ENCODE measurements at places on chromosomes 7 and 10. TPM values are rescaled to one million over a fixed set of nuclear protein-coding genes. Genes with fewer than 3 reads are reported as not detected.

Gene GDF2
- not detected for polyA plus RNA-seq

Gene PON1
- polyA plus RNA-seq = 0.49 TPM

Gene PNLIPRP3
- polyA plus RNA-seq = not detected

Gene CTTNBP2
- polyA plus RNA-seq = 28.6 TPM

Gene PLAC9
- 21.8 TPM for polyA plus RNA-seq

Gene LHPP
- 22.0 TPM for polyA plus RNA-seq

Gene STAM
- 34.8 TPM for polyA plus RNA-seq

Gene RARRES2
- polyA plus RNA-seq = 54.5 TPM

Gene GPR15LG
- 0.78 TPM for polyA plus RNA-seq

Gene LIPJ
- polyA plus RNA-seq = 0.39 TPM

Gene OPN4
- polyA plus RNA-seq = not detected

Gene MBL2
- not detected for polyA plus RNA-seq

Gene NODAL
- polyA plus RNA-seq = 0.15 TPM

Gene MICALL2
- polyA plus RNA-seq = 11.1 TPM

Gene PEX1
- 30.5 TPM for polyA plus RNA-seq

Gene MAGI2
- polyA plus RNA-seq = 36.8 TPM

Gene AVL9
- 30.3 TPM for polyA plus RNA-seq

Gene C10orf53
- polyA plus RNA-seq = not detected

Gene NKX6-2
- 6.7 TPM for polyA plus RNA-seq

Gene LIPN
- polyA plus RNA-seq = not detected

Gene LIPF
- polyA plus RNA-seq = 0.42 TPM

Gene FKBP6
- polyA plus RNA-seq = 0.25 TPM

Gene ADAMTS14
- 1.3 TPM for polyA plus RNA-seq

Gene TFPI2
- polyA plus RNA-seq = 8.3 TPM

Gene SRGN
- 26.1 TPM for polyA plus RNA-seq

Gene PAPOLB
- 0.06 TPM for polyA plus RNA-seq

Gene SPDYE2B
- polyA plus RNA-seq = 0.62 TPM

Gene KLHDC10
- polyA plus RNA-seq = 53.0 TPM

Gene KIAA1549
- polyA plus RNA-seq = 13.1 TPM

Gene SMC3
- polyA plus RNA-seq = 98.2 TPM

Gene TLL2
- polyA plus RNA-seq = 0.74 TPM

Gene SLC16A12
- 33.7 TPM for polyA plus RNA-seq

Gene MOGAT3
- 1.1 TPM for polyA plus RNA-seq

Gene RBM20
- 6.3 TPM for polyA plus RNA-seq

Gene PDE6C
- polyA plus RNA-seq = 0.44 TPM

Gene SNX10
- 21.0 TPM for polyA plus RNA-seq

Gene MEST
- polyA plus RNA-seq = 812 TPM

Gene OR2A1
- 1.1 TPM for polyA plus RNA-seq

Gene IFIT1B
- polyA plus RNA-seq = 0.14 TPM

Gene CAMK2G
- 22.0 TPM for polyA plus RNA-seq

Gene GDF10
- polyA plus RNA-seq = 1.8 TPM

Gene PLAU
- 11.9 TPM for polyA plus RNA-seq

Gene AASS
- polyA plus RNA-seq = 45.2 TPM

Gene PKD2L1
- polyA plus RNA-seq = 0.30 TPM

Gene POLR1F
- polyA plus RNA-seq = 19.8 TPM

Gene MXI1
- 46.9 TPM for polyA plus RNA-seq

Gene CPA2
- 0.34 TPM for polyA plus RNA-seq

Gene FGFBP3
- polyA plus RNA-seq = 3.2 TPM

Gene CRTAC1
- 19.1 TPM for polyA plus RNA-seq

Gene NPM3
- polyA plus RNA-seq = 68.3 TPM

Gene FAM13C
- polyA plus RNA-seq = 7.2 TPM

Gene CRHR2
- polyA plus RNA-seq = 0.25 TPM

Gene THNSL1
- 15.8 TPM for polyA plus RNA-seq

Gene TMEM139
- 58.5 TPM for polyA plus RNA-seq

Gene RAMP3
- polyA plus RNA-seq = 12.8 TPM

Gene HOXA5
- polyA plus RNA-seq = 71.9 TPM

Gene COMTD1
- polyA plus RNA-seq = 8.3 TPM

Gene GPR141
- polyA plus RNA-seq = 0.39 TPM

Gene APBB1IP
- 1.9 TPM for polyA plus RNA-seq
